ENCODE measurements at places on chromosomes 3 and 15.

- DNase-seq, result no peak
Observed at GRCh38 chr15:70132139-70132538, 34.4 kb upstream of the TLE3 start.

DNA sequence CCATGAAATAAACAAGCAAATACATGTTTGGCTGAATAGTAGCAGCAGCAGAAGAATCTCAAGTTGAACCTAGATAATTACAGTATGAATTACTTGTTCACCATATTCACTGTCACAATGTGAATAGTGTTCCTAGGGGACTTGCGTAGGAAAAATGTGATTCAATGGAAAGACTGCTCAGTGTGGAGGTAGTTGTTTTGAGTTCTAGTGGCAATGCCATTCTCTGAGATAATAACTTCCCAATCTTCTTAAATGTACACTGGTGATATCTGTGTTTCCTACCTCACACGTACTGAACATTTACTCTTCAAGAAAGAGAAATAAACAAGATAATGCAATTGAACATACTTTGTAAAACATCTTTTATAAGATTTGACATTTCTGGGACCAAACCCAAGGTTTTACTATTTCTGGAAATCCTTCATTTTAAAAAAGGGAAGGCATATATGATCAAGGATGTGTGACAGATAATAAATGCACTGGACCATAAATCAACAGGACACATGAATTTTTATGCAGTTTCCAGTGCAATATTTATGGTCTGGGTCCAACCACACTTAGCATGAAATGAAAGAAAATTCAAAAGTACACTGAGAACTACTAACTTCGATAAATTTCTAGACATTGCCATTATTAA lies 598.3 kb upstream of the ZNF385D start:
- no peak for DNase-seq

DNA sequence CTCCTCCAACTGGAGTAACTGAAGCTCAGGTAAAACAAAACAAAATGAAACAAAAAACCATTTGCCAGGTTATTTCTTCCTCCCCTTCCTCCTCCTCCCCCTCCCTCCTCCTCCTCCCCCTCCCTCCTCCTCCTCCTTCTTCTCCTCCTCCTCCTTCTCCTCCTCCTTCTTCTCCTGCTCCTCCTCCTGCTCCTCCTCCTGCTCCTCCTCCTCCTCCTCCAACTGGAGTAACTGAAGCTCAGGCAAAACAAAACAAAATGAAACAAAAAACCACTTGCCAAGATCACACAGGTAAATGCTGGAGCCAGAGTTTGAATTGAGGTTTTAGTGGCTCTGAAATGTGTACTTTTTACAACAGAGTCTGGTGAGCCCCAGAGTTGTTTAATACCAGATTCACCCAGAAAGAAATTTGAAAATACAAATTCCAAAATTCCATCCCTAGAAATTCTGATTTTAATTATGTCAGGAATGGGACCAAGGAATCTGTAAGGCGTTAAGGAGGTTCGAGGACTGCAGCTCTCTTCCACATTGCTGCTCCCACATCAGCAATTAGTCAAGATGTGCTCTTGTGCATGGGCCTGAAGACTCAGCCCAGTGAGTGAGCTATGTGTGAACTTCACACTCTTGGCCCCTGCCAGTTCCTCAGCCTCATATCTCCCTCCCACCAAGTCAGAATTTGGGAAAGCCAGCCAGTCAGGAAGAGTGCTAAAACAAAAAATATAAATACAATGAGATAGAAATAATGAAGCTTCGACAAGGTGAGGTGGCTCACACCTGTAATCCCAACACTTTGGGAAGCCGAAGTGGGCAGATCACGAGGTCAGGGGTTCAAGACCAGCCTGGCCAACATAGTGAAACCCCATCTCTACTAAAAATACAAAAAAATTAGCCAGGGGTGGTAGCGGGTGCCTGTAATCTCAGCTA lies 31.6 kb upstream of the ZNF770 start:
- DNase-seq, result no peak

DNA sequence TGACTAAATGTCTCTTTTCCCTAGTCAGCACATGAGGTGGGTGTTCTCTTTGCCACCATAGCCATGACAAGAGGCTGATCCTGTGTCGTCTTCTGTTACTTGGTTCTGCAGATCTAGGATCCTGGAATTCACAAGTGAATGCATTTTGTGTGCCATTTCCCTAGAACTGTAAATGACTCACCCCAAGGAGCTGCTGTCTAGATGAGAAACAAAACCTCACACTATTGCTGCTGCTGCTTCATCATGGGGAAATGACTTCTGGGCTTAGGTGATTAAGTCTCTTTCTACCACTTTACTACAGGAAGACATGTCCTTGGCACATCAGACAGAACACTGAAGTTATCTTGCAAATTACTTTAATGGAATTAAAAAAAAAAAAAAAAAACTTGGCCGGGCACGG lies 54.9 kb downstream of the SLCO3A1 start:
- DNase-seq, result no peak

DNA sequence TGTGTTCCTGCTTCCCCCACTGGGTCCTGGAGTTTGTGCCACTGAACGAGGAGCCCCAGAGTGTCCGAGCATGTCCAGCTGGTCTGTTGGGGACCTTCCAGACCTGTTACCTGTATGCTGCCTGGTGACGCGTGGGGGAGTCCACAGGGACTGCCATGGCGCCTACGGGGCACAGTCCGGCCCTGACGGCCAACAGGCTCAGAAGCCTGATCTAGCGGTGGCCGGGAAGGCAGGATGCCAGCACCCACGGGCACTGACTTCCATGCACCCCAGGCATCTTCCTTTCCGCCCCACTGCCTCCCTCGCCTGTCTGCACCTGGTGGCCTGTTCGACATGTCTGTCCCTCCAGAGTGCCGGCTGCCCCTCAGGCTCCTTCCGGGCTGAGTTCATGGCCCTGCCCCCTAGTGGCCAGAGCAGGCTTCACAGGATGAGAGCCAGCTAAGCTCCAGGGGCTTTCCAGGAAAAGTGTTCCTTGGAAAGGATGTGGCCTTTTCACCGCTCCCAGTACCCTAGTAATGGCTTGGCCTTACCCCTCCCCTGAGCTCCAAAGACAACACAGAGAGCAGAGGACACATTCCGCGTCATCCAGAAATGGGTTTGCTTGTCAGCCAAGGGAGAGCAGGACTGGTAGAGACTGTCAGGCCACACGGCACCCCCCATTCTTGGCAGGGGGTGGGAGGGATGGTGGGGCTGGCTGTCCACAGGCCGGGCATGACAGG lies 35.7 kb downstream of the NGRN start:
- DNase-seq, result peak; percentile 9

GRCh38 chr15:66919421-66919820 lies 146.0 kb upstream of the SMAD3 start:
- DNase-seq, result no peak

GRCh38 chr15:88635318-88635717 lies 3.5 kb upstream of the ISG20 start:
- no peak for DNase-seq

DNA sequence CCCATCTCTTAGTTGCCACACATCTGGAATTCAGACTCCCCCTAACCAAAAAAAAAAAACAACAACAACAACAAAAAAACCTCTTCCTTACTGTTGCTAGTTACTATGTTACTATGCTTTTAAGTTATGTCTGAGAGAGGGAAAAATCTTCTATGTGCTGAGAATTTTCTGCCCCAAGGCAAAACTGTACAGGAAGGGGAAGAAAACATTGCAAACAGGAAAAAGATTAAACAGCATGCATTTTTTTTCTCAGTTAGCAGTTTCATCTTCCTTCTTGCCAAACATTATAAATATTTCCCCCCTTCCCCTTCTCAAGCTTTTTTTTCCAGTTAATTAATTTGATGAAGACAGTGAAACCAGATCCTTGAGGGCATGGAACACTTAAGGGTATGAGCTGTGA lies 1.1 kb upstream of the CD200R1 start:
- DNase-seq, result no peak

- no peak for DNase-seq
Observed at GRCh38 chr3:127037971-127038446, 55.1 kb downstream of the PLXNA1 start.

Measured in activated CD8-positive, alpha-beta memory T cell treated with anti-CD3 and anti-CD28 coated beads for 1 hour (primary cell).